ENCODE measurements at places on chromosomes 3 and 15.
A peak's percentile ranks its signal among the peaks of the same experiment; 100 is the strongest.

- DNase-seq = no peak
Observed at GRCh38 chr3:182908471-182908870, 71.9 kb downstream of the DCUN1D1 start.

DNA sequence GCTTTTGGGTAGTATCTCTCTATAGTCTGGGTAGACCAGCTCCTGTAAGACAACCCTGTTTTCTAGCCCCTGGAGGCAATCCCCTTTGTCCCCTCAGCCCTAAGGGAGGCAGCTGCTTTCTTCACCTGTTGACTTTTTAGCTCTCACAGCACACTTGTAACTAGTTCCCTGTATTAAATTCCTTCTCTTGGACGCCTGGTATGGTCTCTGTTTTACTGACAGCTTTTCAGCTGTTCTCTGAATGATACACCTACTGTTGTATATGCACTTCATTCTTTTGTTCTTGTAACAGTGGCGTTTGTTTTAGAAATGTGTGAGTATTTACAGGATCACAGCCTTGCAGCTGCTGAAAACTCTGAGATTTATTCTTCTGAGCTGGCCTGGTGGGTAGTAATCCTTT is 413.0 kb upstream of the RBMS3 start:
- DNase-seq = no peak

GRCh38 chr3:122003606-122004005 is 18.4 kb downstream of the ILDR1 start:
- DNase-seq = no peak

- DNase-seq = no peak
Observed at GRCh38 chr15:31385736-31386135, 59.1 kb downstream of the KLF13 start.

DNA sequence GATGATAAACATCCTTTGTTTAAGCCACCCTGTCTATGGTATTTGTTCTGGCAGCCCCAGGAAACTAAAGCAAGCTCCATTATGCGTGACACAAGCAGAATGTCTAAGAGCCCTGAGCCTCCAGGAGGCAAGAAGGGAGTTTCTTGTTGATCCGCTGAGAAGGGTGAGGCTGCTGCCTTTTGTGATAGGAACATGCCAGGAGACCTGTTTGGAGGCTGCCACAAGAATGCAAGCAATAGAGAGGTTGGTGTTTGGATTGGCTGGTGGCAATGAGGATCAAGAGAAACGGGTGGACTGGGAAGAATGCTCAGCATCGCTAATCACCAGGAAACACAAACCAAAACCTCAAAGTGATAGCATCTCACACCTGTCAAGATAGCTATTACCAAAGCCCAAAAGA is 104.8 kb downstream of the ASB7 start:
- DNase-seq = no peak

DNA sequence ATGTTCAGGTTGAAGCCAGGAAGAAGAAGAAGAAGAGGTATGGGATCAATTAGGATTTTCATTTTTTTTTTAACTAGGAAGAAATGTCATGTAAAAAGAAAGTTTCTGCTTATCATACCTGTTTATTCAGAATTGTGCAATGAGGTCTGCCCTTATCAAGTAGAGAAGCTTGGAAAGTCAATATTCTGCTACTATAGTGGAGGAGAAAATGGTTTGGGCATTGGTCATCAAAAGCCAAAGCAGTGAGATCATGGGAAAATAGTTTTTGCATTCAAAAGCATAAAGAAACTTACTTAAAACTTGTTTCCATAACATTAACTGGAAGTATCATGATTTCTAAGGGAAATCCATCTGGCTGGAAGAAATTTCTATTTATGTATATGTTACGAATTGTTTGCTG is 1239.2 kb downstream of the NSUN3 start:
- no peak for DNase-seq

- no peak for DNase-seq
Observed at GRCh38 chr15:59993041-59993750, 10.9 kb upstream of the FOXB1 start.

DNA sequence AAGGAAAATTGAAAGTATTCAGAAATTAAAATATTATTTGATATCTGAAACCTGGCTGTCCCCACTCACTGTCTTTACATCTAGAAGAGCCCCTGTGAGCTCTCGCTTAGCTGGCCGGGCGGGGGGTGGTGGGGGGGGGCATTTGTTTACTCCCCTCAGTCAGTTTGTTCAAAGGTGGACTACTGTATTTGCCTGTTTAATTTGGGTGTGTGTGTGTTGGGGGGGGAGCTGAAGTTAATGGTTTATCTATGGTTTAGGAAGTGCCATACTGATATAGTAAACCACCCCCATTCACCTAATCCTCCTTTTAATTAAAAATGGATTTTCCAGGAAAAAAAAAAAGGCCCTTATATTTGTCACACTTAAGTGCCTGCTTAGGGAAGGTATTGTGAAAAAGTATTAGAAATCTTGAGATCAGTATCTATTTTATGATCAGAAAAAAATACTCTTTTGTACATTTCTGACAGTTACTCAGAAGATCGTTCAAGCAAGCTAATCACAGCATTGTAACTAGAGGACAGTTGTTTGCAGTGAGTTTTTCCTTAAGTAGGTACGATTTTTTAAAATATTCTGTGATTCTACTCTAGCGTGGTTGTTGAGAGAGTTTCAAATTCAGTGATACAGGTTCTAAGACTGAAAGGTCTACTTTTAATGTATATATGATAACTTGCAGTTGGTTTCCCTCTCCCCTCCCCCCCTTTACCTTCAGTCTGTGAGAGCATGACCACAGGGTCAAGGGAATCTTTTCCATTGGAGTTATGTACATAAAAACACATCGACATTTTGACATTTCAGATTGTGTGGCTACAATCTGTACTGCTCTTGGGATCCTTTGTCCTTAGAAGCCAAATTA is 8.5 kb downstream of the NR2F2 start:
- no peak for DNase-seq

DNA sequence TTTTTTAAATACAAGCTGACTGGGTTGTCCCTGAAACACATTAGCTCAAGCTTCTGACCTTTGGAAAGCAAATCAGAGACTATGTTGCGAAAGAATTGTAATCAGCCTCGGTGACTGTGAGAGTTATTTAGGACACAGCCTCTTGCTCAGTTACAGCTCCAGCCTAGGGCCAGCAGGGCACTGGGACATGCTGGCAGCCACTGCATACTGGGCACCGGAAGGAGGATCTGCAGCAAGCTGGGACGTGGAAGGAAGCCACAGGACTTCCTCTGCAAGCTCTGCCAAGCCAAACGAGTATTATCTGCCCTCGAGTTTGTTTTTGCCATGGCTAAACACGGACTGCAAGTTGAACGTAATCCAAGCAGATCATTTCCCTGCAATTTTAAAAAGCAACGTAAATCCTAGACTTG is 24.4 kb upstream of the COPG1 start:
- DNase-seq = peak; percentile 44

DNA sequence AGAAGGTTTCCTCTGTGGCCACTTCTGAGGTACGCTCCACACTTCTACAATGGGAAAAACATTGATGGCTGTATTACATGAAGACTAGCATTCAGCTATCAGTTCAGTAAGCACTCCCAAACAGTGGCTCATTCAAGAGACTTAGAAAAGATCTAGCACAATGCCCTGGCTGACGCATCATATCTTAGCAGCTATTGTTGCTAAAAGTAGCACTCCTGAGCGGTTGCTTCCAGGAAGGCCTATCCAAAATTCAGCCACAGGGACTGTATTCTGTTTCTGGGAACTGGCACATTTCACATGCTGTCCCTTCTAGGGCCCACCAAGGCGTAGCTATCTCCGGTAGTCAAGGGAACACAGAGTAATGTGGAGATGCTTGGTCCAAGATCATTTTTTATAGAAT is 21.2 kb upstream of the SPRED1 start:
- DNase-seq = no peak

- DNase-seq = no peak
Observed at GRCh38 chr3:7282988-7283387, 422.1 kb downstream of the GRM7 start.

- no peak for DNase-seq
Observed at GRCh38 chr3:4419920-4420319, 47.1 kb downstream of the SUMF1 start.

- no peak for DNase-seq
Observed at GRCh38 chr3:124053871-124054270, 61.9 kb upstream of the ROPN1 start.

DNA sequence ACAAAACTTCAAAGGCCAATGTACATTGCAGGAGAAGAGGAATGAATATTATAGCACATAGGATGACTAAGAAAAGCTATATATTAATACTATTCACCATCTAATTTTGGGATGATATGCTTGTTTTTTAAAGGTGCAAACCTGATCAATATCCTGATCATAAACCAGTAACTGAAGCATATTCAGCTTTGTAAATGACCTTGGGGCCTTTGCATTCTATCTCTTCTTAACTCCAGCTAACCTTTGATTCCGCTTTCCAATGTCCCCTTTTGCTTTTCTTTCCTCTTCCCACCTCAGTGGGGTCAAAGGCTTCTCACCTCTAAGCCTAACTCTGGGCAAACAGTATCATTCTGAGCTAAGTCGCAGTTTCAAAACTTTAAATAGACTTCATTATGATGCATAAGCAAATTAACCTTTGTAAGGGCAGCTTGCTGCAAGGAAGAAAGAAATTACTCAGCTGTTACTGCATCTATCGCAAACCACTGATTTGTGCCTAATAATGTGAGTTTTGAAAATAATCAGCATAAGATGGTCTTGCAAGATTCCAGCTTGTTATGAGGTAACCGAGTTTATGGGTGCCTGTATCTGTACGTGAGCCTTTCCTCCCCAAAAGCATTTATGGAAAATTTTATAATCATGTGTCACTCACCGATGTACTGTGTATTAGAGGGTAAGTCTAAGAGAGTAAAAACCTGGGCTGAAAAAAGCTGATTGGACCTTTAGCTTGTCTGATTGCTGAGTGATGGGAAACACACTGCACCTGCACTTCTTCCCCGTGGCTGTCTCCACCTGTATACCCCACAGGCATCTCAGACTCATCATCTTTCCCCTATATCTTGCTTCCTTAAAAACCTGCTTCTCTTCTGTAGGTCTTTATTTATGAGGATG is 116.8 kb downstream of the TPRG1 start:
- no peak for DNase-seq

DNA sequence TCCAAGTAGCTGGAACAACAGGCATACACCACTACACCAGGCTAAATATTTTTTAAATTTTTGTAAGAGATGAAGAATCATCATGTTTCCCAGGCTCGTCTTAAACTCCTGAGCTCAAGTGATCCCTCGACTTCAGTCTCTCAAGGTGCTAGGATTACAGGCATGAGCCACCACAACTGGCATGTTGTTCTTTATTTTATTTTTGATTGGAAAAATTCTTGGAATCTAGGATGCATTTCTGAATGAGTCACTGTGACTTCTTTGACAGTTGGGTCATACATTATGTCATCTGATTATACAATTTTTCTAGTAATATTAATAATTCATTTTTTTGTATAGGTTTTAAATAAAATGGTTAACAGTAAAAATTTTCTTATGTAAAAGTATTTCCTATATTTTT is 870.2 kb downstream of the SI start:
- no peak for DNase-seq

DNA sequence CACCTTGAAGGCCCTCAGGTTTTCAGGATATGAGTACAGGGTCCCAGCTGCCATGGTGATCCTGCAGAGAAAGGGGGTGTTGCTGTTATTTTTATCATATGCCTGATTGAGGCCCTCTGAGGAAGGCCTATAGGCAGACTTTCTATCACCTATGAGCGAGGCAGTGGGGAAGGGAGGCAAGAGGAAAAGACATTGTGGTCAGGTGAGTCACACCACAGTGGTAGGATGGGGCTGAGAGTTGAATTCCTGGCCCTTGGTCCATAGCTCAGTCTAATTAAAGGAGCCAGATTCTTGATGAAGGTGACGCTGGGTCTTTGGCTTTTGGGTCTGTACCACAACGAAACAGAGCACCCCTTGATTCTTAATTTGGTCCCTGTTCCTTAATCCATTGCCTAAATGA is 72.7 kb downstream of the ZNF621 start:
- no peak for DNase-seq

GRCh38 chr15:36370051-36370730 is 209.2 kb upstream of the CDIN1 start:
- no peak for DNase-seq

DNA sequence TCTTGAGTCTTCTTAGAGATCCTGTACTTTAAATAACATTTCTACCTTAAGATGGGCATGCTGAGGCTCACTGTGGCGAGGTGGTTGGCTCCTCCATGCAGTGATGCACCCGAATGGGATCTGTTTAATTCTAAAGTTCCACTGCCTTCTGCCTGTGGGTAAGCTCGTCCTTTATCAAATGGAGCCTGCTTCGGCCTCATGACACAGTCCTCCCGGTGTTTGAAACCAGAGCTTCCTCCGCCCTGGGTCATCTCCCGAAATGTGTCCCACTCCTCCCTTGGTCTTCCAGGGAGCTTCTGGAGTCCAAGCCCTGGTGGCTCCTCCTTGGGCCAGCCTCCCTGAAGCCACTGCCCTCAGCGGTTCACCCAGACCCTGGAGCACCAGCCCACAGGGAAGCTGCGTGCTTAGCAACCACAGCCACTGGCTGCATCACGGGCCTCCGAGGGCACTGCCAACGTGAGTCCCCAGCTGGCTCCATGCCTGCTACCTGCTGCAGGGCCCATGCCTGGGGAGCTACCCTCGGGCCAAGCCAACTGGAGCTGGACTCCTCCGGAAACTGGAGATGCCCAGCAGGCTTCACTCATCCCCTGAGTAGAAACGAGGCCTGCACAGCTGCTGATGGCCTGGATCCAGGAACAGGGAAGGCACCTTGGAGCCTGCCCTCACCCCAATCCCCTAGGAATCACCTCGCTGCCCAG is 3.3 kb downstream of the RHCG start:
- no peak for DNase-seq

DNA sequence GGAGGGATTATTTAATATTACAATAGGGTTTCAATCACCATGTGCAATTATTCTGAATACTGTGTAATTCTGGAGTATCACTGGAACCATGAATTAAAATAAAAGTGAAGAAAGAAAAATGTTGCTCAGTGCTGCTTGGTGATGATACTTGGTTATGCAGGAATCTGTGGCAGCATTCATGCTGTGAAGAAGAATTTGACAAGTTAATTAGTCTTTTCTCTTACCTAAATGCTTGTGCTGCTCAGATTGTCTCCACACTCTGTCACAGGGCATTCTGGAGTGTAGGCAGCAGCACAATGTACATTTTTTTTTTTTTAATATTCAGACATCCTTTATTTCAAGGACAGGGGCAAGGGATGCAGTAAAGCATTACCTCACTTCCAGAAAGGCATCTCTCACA is 749.3 kb upstream of the CADM2 start:
- DNase-seq = no peak

- DNase-seq = no peak
Observed at GRCh38 chr3:21237638-21238037, 513.4 kb downstream of the ZNF385D start.

GRCh38 chr3:110910346-110910955 is 161.2 kb upstream of the NECTIN3 start:
- DNase-seq = no peak

GRCh38 chr3:104961851-104962250 is 404.9 kb upstream of the ALCAM start:
- no peak for DNase-seq

Data from nucleus accumbens (tissue), 56 donors.